ENCODE measurements at places on chromosomes 16 and 17. TPM values are rescaled to one million over a fixed set of nuclear protein-coding genes. Genes with fewer than 3 reads are reported as not detected.

The TLCD1 gene
- total RNA-seq: 7.5 TPM

The UBB gene
- 2,921 TPM for total RNA-seq

The PRSS33 gene
- total RNA-seq: not detected

The AHSP gene
- not detected for total RNA-seq

The ADORA2B gene
- 15.1 TPM for total RNA-seq

Data from SJCRH30 (cell line).